Fibroblast of villous mesenchyme (primary cell): ENCODE measurements at places on chromosomes 2 and 18. TPM values are rescaled to one million over a fixed set of nuclear protein-coding genes. Genes with fewer than 3 reads are reported as not detected.

Gene FAM237A
- total RNA-seq: not detected in 2 replicates

Gene EFR3B
- under 0.01 TPM in 2 replicates for total RNA-seq

Gene NEU2
- total RNA-seq: not detected in 2 replicates

Gene FHOD3
- 5.2 TPM in 2 replicates for total RNA-seq

Gene SCN9A
- total RNA-seq: 43.5 and 72.1 TPM in 2 replicates

- DNase-seq: no peak
Measured at GRCh38 chr2:70331012-70331411, 29.1 kb upstream of the FAM136A start.

- DNase-seq: no peak
Measured at GRCh38 chr18:3140986-3141639, 78.7 kb downstream of the MYOM1 start.

DNA sequence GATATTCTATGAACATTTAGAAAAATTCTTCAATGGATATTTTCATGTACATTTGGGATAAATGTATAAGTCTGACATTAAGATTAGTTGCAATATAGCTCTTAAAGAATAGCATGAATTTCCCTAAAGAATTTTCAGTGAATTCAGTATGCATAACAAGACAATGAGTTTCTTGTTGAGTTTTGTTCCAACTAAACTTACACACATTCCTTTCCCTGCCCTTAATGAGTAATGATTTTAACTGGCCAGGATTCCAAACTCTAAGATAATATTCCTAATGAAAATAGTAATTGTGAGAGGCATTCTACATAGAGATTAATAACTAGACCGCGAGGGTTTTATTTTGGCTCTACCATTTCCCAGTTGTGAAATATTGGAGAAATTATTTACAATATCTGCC lies 390.3 kb upstream of the GALNT5 start:
- no peak for DNase-seq

DNA sequence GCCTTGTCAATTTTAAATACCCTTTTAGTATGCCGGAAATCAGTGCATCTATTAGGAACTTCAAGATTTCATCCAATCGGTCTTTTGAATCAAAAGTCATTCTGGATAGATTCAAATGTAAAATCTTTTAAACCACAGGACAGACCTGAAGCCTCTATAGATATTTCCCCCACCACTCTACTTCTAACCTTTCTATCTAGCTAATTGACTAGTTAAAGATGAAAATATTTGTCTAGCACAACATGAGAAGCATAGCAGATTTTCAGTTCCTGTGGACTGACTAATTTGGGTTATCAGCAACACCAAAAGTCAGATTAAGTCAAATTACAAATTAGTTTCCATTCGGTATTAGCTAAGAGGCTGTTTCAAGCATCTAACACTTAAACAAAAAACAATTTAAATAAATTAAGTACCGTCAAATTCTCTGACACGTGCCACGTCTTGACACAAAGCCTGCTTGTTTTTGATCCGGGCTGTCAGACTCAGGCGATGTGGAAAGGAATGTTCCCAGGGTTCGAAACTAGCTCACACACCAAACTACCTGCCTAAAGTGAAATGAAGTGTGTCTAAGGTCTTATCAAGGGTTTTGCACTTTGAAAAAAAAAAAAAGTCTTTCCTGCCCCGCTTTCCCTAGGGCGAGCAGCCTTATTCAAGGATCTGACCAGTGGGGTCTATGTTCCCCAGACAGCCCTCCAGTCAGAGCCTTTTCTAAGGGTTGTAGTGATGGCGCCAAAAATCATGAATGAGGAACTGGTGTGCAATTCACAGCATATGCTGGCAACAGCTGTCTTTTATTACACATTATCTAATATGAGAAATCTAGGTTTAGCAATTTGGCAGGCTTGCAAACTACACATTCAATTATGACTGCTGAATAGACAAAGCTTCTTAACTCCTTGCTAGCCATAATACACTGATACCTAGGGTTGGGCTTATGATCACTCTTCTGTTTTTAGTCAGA lies 4.7 kb downstream of the CYTIP start:
- no peak for DNase-seq

DNA sequence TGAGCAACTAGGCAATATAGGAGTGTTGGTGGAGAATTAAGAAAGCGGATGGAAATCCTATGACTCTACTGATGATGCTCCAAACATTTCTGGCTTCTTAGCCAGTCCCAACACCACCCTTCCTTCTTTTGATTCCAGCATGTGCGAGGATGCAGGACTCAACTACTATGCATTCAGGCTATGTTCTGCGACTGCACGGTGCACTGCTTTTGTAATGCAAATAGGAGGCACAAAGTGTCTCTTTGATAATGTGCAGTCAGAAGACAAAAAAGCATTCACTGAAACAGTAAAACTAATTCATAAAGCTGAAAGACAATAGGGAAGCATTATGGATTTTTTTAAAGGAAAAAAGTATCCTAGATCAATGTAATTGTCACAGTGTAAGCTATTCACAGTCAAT lies 106.7 kb downstream of the MEIS1 start:
- DNase-seq: no peak

DNA sequence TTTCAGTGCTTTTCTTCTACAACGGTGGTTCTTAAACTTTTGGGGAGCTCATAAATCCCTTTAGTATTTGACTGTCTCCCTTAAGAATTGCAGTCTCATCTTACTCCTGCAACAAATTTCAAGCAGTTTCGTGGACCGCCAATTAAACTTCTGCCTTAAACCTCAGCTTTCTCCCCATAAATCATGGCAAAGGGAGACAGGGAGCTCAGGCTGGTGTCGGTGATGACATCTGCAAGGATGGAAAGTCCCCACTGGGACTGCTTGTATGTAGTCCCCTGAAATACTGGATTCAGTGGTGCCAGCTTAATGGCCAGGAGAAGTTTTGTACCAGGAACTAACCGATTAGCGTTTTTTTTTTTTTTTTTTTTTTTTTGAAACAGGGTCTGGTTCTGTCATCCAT lies 148.7 kb upstream of the ITGA6 start:
- no peak for DNase-seq

DNA sequence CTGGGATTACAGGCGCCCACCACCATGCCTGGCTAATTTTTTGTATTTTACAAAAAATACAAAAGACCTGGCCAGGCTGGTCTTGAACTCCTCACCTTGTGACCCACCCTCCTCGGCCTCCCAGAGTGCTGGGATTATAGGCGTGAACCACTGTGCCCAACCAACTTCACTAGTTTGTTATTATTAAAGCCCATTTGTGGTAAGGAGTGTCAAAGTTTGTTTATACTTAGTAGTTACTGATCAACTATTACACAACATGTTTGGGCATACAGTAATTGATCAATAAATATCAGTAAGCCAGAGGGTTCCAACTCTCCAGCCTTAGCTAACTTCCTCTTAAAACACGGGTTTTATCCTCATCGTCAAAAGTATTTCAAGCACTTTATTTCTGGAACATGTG lies 67.5 kb upstream of the ZNG1B start:
- no peak for DNase-seq

GRCh38 chr2:191478799-191479679 lies 198.9 kb upstream of the NABP1 start:
- DNase-seq: peak; percentile 85

- peak; percentile 18 for DNase-seq
Measured at GRCh38 chr18:10544093-10544748, 18.4 kb downstream of the NAPG start.

DNA sequence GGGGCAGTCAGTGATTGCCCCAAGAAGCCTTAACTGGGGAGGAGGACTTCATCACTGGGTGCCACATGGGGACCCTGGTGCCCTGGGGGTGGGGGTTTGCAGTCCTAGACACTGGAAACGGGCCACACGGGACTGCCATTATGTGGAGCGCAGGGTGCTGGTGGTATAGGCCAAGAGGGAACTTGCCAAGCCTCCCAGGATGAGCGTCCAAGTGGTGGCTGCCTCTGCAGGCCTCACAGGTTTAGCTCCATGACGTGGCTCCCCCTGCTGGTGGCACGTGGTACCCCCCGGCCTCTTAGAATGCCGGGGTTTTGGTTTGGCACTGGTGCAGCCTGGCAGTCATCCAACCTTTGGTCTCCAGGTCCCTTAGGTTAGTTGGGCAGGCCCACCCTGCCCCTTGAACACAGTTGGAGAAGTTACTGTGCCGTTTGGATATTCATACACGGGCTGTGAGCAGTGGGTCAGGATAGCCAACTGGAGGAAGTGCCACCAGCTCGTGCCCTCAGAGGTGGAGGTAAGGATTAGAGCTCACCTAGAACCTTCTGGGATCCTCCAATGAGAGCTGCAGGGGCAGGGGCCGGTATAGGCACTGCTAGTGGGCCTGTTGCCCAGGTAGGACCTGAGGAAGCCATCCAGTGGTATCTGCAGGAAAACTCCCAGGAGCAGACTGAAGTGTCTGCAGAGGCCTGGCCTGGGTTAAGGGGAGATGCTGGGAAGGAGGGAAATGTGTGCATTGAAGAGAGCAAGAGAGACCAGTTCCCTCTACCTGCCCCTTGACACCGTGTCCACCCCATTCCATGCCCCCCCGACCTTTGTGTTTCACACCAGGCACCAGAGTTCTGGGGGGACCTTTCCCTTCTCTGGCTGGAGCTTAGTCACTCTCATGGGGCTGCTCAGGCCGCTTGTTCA lies 5.7 kb downstream of the PTMA start:
- peak; percentile 87 for DNase-seq

DNA sequence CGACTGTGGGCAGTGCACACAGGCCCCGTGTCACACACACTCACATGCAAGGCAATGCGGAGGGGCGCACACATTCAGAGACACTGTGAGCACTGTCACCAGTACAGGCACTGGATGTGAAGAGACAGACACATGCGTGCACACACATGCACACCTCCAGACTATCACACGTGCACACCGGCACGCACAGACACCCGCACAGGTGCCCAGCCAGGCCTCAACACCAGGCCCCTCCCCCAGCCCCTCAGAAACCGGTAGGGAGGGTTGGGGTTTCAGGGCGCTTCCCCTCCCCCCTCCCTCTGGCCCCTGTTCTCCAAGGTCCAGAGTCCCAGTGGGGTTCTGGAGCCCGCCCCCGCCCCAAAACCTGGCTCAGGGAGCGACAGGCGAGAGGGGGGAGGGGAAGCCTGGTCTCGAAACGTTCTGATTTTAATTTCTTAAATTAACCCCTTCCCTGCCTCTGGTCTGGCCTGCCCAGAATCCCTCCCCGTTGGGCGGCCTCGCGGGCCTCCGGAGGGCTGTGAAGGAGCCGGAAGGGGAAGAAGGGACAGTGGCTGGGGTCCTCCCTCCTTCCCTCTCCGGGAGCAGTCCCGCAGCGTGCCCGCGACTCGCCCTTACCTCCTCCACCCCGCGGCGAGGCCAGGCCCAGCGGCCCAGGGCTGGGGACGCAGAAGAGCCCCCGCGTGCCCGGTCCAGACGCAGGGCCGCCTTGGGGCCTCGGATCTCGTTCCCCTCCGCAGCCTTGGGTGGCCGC lies 558 bp downstream of the FBXO41 start:
- no peak for DNase-seq

- peak; percentile 95 for DNase-seq
Measured at GRCh38 chr2:199738727-199739412, 112.1 kb downstream of the FTCDNL1 start.

DNA sequence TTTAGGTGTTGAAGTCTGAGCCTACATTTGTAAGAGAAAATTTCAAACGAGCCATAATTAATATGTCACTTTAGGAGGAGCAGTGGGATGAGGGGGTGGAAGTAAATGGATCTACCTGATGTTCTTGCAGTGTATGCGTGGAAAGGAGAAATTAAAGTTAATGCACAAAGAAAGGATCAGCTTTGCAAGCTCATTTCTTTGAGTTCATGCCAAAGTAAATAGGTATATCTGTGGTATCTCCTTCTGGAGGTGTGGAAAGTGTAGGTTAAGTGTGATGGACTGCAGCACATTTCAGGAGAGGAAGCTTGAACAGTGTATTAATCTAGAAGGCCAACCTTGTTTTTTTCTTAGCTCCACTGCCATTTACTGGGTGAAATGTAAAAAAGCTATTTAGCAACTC lies 307.5 kb upstream of the ZEB2 start:
- DNase-seq: no peak

DNA sequence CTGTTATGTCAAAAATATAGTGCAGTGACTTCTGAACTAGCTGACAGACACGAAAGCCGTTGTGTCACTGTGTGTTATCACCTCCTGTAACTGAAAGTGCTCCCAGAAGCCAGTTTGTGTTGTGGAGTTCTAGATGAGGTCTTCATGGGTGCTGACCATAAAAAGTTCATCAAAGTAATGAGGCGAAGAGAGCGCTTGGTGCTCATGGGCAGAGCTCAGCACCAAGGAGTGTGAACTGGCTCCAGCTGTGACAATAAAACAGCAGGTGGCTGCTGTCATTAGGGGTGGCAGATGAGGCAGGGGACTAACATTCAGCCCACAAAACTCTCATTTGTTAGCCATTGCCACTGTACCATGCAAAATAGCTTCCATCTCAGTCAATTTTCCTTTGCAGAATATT lies 151.1 kb downstream of the ZNF407 start:
- DNase-seq: no peak

DNA sequence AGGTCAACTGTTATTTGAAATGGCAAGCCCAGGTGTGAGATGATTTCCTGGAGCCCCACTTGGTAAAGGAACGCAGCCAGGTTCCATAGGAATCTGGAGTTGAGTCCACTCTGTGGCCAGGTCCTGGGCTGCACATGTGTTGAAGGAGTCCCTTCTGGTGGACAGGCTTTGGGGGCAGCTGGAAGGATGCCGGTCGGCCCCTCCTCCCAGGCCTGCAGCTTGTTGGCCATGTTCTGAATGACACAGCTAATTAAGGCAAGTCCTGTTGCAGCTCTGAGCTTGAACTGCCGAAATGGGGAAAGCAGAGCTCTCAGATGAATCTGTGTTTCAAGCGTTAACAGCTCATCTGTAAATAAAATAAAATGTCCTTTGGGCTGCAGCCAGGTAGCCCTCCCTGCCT lies 23.8 kb downstream of the EN1 start:
- DNase-seq: no peak

GRCh38 chr2:173815772-173816171 lies 149.4 kb downstream of the SP3 start:
- no peak for DNase-seq

GRCh38 chr18:36688020-36688965 lies 140.5 kb downstream of the TPGS2 start:
- DNase-seq: peak; percentile 68

GRCh38 chr2:239629926-239630617 lies 229.3 kb upstream of the HDAC4 start:
- DNase-seq: no peak

DNA sequence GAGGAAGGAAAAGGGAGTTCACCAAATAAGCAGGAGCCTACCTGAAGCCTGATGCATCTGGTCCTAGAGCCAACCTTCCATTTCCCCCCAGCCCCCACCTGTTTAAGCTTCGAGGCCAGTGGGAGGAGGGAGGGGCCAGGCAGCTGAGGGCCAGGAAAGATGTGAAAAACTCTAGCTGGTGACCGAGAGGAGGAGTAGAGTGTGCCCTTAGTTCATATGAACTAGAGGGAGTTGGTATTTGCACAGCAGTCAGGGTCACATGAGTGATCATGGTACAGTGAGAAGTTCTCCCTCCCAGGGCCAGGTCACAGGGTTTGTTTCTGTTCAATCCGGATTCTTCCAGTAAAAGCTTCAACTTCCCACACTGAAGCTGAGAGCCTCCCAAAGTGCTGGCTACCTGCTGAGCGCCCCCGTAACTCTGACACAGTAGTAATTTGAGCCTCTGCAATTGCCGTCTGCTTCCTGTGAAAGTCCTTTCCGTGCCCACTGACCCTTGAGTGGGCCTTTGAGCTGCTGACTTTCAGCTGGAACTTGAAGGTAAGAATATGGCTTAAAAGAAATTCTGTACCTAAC lies at the start of gene SULT1C2:
SULT1C2 (plus strand) TSS at position 362 of the 573 bp plus-strand sequence. CDS start 4,773 bp downstream, outside the sequence.
- no peak for DNase-seq

- no peak for DNase-seq
Measured at GRCh38 chr2:183113630-183114029, 10.6 kb upstream of the NUP35 start.
